ENCODE measurements at places on chromosomes 2 and 18.

- DNase-seq: no peak
Measured at GRCh38 chr2:199341123-199341522, 116.6 kb downstream of the SATB2 start.

GRCh38 chr2:11533278-11534070 lies at the start of gene GREB1:
Gene GREB1, plus strand, starts transcription at chr2:11534045. Its CDS starts 22,570 bp downstream, at chr2:11556615.
- DNase-seq: no peak

GRCh38 chr2:12685145-12685544 lies 31.6 kb upstream of the TRIB2 start:
- no peak for DNase-seq

DNA sequence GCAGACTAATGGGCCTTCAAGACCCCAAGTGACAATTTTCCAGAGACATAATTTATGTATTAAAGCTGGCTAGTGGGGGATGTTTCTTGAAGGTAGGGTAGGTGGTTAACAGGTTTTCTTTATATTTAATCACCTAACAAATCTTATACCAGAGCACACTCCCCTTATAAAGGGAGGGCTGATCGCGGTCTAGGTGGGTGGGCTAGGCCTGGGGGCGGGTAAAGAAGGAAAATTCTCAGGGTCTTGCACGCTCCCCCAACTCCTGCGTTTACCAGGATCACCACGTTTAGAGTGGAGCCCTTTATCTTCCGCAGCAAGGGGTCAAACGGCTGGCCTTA lies 19.9 kb upstream of the CXXC1 start:
- DNase-seq: no peak

DNA sequence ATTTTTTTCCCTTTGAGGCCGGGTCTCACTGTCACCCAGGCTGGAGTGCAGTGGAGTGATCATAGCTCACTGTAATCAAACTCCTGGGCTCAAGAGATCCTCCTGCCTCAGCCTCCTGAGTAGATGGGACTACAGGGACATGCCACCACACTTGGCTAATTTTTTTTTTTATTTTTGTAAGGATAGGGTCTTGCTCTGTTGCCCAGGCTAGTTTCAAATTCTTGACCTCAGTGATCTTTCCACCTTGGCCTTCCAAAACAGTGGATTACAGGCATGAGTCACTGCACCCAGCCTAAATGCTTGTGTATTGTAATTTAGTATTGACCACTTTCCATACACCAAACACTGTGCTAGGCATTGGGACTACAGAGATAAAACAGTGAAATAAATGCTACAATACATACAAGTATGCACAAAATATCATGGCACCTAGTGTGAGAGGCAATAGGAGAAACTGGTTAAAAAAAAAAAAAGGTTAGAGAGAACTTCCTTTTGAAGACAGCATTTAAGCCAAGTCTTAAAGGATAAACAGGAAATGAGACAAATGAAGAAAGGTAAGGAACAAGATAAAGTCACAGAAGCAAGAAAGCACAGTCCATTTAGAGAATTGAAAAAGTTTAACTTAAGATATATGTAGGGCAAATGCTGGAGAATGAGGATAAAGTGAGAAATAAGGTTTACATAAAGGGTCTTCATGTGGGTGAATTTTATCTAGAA lies 113.4 kb downstream of the GORASP2 start:
- no peak for DNase-seq

- DNase-seq: no peak
Measured at GRCh38 chr2:31813016-31813415, 197.8 kb downstream of the MEMO1 start.

All from thoracic aorta (tissue), 2 donors.